Keratinocyte (primary cell): ENCODE measurements at places on chromosomes 3 and 15. TPM values are rescaled to one million over a fixed set of nuclear protein-coding genes. Genes with fewer than 3 reads are reported as not detected.

DNA sequence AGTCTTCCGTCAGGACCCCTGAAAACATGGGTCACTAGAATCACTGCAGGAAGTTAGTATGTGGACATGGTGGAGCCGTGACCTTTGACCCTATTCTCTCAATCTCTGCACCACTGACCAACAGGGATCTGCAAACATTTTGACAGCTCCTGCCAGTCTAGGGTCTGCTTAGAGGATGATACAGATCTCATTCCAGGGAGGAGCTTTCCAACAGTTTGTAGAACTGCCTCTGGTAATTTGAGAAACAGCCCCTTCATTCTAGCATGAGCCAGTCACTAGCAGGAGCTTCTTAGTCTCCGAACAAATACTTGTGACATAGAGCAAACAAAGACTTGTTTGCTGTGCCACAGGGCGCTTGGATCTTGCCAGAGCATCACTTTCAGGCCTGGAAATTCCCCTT, 270.3 kb upstream of the CFAP20DC start:
- H3K27me3 ChIP-seq, result no peaks in the 10 kb centered on the region
- no peak for DNase-seq
- H3K27ac ChIP-seq, result no peak overlapping the region

Gene PLAAT1
- polyA plus RNA-seq, result 0.48 to 0.57 TPM (median 0.55 TPM) in 3 replicates

GRCh38 chr15:22948056-22948455, 32.1 kb downstream of the CYFIP1 start:
- H3K27me3 ChIP-seq, result no peaks in the 10 kb centered on the region
- H3K27ac ChIP-seq, result no peak overlapping the region
- no peak overlapping the region for H3K4me3 ChIP-seq

GRCh38 chr3:173009410-173009809, 131.6 kb downstream of the SPATA16 start:
- no peaks in the 10 kb centered on the region for H3K27me3 ChIP-seq
- no peak overlapping the region for H3K27ac ChIP-seq
- no peaks in the 10 kb centered on the region for H3K36me3 ChIP-seq
- no peak overlapping the region for H3K4me3 ChIP-seq
- H3K4me1 ChIP-seq, result no peaks in the 10 kb centered on the region

Gene LDHAL6B
- not detected in 3 replicates for polyA plus RNA-seq
